ENCODE measurements at places on chromosomes 3 and 15.
A peak's percentile ranks its signal among the peaks of the same experiment; 100 is the strongest.

GRCh38 chr3:100271522-100271921, 10.7 kb downstream of the TBC1D23 start:
- no peak for DNase-seq

DNA sequence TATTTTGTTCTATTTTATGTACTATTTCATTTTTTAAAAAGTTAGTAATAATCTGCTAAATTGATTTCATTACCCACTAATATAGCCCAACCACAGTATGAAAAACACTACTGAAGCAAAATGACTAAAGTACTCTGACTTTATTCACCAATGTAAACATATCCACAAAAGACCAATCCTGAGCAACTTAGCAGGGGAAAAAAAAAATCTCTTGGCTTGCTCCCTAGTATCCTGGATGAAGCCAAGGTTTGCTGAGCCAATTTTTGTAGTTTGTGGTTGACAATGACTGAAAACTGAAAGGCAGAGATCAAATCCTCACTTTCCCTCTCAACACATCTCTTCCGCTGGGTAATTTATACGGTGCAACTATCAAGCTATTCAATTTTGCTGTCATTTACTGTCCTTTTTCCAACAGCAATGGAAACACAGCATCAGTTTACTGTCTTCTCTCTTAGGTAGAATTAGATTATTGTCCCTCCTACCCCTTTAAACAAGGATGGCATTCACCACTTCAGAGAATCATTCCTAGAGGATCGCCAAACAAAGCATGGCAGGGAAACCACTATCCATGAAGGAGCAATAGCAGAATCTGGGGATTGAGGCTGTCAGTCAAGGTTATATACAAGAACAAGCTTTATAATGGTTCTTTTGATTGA, 149.7 kb downstream of the THRB start:
- no peak for DNase-seq

GRCh38 chr3:112394003-112394640, 61.2 kb downstream of the CD200 start:
- no peak for DNase-seq

GRCh38 chr3:176873261-176873660, 324.0 kb downstream of the TBL1XR1 start:
- no peak for DNase-seq

- DNase-seq = no peak
Measured at GRCh38 chr3:127264292-127264691, 23.6 kb downstream of the PRR20G start.

DNA sequence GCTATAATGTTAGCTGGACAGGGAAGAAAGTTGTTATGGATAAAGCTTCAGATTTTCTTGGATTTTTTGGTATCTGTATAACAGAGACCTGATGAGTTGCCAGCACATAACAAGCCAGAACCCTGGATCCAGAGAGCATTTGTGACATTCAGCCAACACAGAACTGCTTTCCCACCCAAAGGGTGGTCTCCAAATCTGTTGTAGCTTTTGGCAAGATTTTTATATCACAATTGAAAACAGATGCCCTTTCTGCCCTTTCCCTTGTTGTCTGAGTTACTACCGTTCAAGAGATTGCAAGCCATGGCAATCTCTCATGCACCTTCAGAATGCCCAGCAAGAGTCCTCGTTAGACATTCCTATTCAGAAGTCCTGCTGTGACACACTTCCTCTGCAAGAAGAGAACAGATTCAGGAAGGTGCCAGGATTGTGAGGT, 107.6 kb upstream of the FGF7 start:
- no peak for DNase-seq

DNA sequence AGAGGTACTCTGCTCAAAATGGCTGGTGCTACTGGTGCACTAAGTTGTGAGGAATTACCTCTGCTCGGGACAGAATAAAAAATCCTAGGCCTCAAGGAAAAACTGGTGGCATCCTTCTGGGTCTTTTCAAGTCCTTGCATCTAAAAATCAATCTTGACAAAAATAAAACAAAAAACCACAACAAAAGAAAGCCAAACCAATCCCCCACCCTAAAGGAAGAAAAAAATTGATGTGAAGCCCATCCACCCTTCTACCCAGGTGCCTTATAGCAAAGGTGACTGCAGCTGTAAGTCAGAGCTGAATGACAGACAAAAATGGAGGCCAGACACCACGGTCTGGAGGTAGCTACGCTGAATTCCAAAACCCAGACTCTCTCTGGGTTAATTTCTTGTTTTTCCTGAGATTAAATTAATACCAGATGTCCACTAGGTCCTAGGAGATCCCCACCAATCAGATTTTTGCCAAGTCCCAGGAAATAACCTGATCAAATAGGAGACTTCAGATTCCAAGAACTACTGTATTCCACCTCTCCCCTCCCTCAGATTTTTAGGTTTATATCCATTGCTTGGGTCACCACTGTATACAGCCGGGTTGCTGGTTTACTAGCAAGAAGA, 33.5 kb downstream of the ABCC5 start:
- no peak for DNase-seq

GRCh38 chr3:79871656-79872055, 103.9 kb upstream of the ROBO1 start:
- DNase-seq = no peak

- DNase-seq = no peak
Measured at GRCh38 chr15:31457631-31458526, 131.2 kb downstream of the KLF13 start.

DNA sequence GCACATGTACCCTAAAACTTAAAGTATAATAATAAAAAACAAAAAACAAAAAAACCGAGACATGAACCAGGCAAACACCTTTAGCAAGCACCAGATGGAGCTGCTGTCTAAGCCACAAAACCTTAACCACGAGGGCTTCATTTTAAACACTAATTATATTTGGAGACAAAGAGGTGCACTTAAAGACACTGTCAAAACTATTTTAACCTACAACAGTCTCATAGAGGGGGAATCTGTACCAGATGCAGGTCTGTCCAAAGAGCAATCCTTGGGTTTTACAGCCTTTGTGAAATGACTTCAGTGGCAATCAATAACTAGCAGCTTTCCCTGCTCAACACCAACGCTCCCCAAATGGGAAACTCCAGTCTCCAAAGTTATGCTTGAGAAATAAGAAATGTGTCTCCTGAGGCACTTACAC, 115.7 kb upstream of the TSPAN3 start:
- no peak for DNase-seq

DNA sequence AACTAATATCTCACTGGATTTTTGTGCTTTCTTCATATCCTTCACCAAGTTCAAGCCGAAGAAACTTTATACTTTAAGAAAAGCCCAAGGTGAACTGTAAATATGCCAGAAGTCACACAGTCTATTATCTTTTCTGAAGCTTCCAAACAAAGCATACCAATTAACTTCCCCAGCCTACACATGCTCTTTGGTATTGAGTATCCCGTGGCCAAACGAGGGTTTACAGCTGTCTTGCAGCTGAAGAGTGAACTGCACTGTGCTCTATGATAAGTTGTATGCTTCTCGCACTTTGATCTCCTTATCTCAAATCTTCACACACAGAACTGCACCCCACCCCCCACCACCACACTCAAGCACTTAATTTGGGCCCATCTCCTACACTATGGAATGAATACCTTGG, 215.6 kb upstream of the VEPH1 start:
- no peak for DNase-seq

- no peak for DNase-seq
Measured at GRCh38 chr15:64806509-64806908, 18.9 kb downstream of the PIF1 start.

- DNase-seq = no peak
Measured at GRCh38 chr3:182382112-182382857, 411.0 kb upstream of the ATP11B start.

DNA sequence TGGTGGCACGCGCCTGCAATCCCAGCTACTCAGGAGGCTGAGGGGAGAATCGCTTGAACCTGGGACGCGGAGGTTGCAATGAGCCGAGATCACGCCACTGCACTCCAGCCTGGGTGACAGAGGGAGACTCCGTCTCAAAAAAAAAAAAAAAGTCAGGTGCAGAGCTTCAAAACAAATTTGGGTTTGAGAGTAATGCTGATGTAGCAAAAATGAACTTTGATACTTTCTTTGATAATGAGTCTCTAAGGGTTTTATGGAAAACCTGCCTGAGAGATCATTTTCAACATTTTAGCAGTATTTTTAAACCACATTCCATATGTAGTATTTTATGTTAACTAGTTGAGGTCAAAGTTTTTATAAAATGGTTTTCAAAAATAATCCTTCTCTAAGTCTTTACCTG, 14.5 kb downstream of the EIF5A2 start:
- no peak for DNase-seq

GRCh38 chr3:84755860-84756259, 202.9 kb upstream of the CADM2 start:
- no peak for DNase-seq

DNA sequence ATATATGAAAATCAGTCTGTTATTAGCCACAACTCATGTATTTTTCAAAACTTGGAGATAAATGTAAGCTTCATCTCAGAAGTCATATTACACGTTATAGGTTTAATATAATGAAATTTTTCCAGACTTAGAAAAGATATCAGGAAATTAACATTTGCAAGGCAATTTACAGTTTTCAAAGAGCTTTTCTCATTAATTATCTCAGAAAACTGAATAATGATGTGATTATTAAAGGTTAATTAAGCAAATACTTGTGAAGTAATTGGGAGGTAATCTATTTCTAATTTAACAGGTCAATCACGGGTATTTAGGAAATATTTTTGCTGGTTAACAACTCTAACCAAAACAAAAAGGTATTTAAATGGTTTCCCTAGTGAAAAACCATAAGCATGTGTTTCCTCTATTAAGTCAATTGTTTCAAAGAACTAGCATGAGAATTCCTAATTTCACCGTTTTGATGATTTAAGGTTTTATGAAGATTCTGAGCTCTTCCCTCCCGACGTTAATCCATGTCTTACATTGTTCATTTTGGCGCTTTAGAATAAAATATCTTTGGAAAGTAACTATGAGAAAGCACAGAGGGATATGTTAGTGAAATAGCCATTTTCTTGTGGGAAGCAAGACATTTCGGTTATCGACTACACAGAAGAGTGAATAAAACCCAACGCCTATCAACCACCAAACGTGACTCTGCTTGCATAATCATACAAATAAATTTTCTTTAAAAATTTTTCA, 1.5 kb upstream of the NEO1 start:
- no peak for DNase-seq

GRCh38 chr15:39669661-39670060, 88.8 kb downstream of the THBS1 start:
- no peak for DNase-seq

- DNase-seq = no peak
Measured at GRCh38 chr3:117844676-117845075, 1135.1 kb downstream of the TUSC7 start.

DNA sequence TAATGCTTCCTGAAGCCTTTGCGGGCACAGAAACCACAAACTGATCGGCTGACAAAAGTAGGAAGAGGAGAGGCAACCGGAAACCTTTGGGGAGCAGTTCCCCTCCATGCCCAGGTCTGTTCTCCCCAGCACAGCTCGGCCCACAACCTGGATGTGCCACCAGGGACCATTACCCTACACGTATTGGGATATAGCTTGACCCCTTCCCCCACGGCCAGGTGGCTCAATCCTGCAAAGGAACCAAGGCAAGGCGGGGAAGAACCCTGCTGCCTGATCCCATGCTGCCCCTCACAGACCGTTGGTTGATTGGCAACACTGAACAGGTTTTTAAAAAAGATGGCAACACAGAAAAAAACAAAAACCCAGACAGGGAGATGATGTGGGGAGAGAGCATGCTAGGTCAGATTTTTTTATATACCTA, 19.7 kb upstream of the TCAIM start:
- DNase-seq = no peak

- no peak for DNase-seq
Measured at GRCh38 chr3:127825756-127826155, 3.4 kb upstream of the MGLL start.

GRCh38 chr15:75227663-75228280, 26.1 kb downstream of the C15orf39 start:
- no peak for DNase-seq

DNA sequence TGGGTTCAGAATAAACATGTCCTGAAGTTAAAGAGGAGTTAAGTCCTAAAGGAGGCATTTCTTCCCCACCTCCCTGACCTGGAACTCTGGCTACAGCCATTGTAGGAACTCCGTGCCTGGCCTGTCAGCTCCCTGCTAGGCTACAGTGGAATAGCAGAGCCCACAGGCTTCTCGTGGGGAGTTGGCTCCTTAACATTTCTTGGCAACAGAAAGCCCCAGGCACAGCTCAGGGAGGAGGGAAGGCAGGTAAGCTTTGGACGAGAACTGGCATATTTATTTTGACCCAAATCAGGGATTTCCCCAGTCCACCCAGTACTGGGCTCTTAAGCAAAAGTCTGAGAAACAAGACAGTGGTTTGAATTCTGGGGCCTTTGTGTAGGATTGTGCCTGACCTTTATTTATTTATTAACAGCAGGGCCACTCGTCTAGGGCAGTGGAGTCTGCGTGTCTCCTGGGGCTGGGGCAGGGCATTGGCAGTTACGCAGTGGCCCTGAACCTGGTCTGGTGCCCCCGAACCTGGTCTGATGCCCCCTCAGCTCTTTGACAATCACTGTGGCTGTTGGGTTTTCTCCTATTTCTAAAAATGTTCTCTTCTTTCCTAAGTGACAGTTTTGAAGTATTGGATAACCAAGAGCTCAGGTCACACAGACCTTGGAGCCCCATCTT, 7.9 kb upstream of the ISG20 start:
- DNase-seq = no peak

GRCh38 chr3:170367797-170368196, 10.3 kb downstream of the SKIL start:
- DNase-seq = no peak

- peak; percentile 42 for DNase-seq
Measured at GRCh38 chr3:31522152-31522551, 10.6 kb upstream of the STT3B start.

DNA sequence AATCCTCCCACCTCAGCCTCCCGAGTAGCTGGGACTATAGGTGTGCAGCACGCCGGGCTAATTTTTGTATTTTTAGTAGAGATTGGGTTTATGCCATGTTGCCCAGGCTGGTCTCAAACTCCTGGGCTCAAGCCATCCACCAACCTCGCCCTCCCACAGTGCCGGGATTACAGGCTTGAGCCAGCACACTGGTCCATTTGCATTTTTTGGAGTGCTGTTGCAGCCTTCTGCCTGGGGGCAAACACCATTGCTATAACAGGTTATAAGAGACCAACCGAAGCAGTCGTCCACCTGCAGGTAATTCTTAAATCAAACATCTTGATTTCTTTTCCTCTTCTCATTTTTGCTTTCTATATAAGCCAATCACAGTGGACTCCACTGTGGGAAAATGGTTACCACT, 27.7 kb downstream of the ACKR4 start:
- DNase-seq = no peak

DNA sequence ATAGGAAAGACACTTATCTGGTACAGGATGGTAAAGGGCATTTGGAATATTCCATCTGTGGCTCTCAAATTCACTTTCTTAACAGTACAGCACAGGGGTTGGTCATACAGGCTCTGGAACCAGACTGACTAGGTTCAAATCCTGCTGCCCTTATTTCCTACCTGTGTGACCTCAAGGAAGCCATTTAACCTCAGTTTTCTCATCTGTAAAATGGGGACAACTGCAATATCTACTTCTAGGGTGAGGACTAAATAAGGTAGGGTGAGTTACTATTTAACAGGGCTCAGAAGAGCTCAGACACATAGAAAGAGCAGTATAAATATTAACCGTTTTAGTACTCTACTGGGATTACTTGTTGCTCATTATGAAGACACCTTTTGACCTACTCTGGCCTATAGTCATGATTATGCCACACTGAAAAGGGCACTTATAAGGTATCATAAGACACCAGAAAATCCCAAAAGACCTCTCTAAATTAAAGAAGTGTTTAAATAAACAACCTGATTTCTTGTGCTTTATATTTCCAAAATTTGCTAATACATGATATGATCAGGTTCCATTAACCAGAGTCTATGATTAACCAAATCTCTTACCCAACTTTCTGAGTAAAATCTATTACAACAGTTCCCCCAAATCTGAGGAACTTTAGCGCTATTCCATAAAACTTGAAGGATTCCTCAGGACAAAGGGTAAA, 6.5 kb downstream of the RFTN1 start:
- no peak for DNase-seq
